ENCODE measurements at places on chromosomes 6 and 20.

DNA sequence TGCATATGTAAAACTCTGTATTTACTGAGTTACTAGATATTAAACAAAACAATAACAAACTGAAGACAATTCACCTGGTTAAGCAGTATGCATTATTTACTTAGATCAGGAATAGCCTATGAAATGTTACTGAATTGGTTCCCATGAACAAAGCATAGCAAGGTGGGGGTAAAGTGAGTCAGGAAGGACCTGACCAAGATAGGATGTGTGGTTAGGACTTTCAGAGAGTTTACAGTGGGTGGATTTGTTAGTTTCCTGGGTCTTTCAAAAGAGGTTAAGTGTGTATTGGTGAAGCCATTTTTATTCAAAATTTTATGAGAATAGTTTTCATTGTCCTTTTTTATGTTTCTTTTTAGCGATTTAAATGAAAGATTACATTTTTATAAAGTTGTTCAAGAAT lies 32.9 kb downstream of the TBPL1 start:
- no peak for DNase-seq

- no peak for DNase-seq
These were observed 27.0 kb upstream of the TFB1M start for GRCh38 chr6:155341130-155341828.

GRCh38 chr6:168044521-168045130 lies 34.4 kb downstream of the FRMD1 start:
- no peak for DNase-seq

DNA sequence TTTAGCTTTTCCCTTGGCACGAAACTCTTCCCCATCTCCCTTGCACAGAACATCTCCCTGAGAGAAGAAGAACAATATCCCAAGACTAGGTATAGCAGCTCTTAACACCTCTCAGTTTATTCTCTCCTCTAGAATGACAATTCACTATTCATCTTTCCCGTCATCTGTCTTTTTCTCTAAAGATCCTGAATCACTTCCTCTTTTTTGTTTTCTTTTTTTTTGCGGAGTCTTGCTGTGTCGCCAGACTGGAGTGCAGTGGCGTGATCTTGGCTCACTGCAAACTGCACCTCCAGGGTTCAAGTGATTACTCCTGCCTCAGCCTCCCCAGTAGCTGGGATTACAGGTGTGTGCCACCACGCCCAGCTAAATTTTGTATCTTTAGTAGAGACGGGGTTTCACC lies 574.4 kb upstream of the MAP3K7 start:
- no peak for DNase-seq

GRCh38 chr6:48542191-48542590 lies 431.2 kb upstream of the PTCHD4 start:
- no peak for DNase-seq

- no peak for DNase-seq
These were observed 176.9 kb downstream of the MTFR2 start for GRCh38 chr6:136073216-136073615.

- DNase-seq, result no peak
These were observed 598 bp upstream of the SOX4 start for GRCh38 chr6:21592953-21593352.

- no peak for DNase-seq
These were observed 183.4 kb upstream of the AKAP12 start for GRCh38 chr6:151056230-151056907.

DNA sequence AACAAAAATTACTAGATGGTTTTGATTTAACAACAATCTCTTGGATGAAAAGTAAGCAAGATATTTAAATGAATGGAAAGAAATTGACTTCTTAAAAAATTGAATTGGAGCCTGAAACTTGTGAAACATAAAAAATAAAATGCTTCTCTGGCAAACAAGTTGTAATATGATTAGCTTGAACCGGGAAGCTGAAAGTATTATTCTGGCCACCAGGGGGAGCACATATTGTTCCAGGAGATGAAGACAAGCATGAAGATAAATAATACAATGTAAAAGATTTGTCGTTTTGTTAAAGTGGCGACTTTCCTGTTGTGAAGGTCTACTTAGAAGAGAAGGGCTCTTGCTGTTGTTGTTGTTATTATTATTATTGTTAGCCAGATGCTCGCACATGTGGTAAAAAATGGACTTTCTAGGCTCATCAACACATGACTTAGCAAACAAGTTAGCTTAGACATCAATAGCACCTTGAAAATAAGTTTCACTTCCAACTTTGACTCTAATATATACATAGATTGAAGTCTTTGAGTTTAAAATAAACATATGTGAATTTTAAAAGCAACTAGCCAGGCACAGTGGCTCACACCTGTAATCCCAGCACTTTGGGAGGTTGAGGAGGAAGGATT lies 14.2 kb downstream of the PAX1 start:
- DNase-seq, result no peak

- DNase-seq, result no peak
These were observed 136.7 kb downstream of the HFE start for GRCh38 chr6:26223650-26224546.

GRCh38 chr6:1554476-1555310 lies 55.0 kb upstream of the FOXC1 start:
- DNase-seq, result no peak

GRCh38 chr6:41578217-41579087 lies 32.3 kb downstream of the FOXP4 start:
- no peak for DNase-seq

- no peak for DNase-seq
These were observed 74.1 kb downstream of the PRDM1 start for GRCh38 chr6:106160189-106160588.

DNA sequence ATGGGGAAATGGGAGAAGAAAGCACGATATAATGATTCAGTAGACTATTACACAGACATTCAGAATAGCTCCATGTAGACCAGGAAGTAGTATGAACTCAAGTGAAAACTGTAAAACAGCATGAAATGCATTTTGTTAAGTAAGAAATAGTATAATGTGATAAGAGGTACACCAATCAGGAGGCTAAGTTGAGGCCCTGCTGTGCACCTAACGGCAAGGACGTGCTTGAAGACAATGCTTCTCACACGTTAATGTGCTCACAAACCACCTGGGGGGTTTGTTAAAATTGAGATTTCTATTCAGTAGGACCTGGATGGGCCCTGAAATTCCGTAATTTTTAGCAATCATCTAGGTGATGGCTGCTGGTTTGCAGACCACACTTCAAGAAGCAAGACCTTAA lies 178.9 kb upstream of the SULF2 start:
- DNase-seq, result no peak

DNA sequence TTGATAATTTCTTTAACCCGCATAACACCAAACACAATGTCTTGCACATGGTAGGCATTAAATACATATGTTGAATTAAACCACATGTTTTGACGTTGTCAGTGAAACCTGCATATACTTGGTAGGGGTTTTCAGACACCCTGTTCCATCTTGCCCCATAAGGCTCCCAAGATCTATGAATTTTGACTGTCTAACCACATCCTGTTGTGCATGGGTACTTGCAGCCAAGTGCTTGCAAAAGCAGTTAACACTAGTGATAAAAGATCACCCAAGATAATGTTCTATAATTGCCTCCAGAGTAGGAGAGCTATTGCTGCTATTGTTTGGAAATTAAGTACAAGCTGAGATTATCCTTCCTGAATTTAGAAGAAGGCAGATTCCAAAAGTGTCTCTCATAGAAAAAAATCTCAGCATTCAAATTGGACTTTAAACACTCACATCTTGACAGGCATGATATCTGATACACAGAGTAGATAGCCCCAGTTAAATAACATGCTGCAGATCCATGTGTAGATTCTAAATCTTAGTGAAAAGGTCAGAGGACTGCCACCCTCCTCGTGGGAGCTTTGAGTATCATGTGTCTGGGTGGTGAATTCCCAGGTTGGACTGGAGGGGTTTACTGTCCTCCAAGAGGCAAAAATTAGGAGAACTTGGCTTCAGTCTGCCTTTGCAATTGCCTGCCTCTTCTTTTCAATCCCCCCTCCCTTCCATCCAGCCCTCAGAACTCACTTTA lies 25.8 kb upstream of the CCN6 start:
- DNase-seq, result no peak

DNA sequence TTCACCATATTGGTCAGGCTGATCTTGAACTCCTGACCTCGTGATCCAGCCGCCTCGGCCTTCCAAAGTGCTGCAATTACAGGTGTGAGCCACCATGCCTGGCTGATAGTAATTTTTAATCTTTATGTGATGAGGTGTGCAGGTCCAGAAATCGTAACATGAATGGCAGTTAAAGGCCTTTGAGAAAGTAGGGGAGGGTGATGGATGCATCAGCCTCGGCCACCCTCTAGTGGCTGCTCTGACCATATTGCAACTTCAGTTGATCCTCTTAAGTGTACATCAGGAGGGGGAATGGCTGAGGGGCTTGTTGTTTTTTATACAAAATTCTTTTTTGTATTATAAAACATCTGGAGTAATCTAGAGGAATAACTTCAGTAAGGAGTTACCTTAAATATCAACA lies 193.0 kb downstream of the ZFAND3 start:
- DNase-seq, result no peak

DNA sequence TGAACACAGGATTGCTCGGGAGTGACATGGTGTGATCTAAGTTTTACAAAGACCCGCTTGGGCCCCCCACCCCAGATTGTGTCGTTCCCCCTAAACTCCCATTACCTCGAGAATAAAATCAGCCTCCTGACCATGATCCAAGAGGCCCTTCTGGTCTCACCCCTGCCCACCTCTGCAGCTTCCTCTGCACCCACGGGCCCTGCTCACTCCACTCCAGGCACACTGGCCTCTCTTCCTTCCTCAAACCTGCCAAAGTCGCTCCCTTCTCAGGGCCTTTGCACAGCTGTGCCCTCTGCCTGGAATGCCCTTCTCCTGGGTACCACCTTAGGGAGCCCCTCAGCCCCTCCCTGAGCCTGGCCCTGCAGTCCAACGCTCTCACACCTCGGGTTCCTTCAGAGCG lies 17.9 kb downstream of the TGM2 start:
- no peak for DNase-seq

DNA sequence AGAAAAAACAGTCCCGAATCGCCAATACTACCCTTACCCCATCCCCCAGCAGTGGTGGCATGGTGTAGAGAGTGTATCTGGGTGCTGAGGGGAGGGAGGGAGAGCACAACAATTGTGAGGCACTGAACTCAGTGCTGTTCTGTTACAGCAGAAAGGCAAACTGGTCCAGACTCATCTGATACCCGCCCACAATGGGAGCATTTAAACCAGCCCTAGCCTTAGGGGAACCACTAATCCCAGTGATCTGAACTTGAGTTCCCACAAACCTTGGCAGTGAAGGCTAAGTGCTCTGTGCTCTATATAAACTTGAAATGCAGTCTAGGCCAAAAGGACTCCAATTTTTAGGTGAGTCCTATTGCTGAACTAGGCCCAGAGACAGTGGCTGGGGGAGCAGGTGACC lies 666.4 kb upstream of the PTCHD4 start:
- DNase-seq, result no peak

DNA sequence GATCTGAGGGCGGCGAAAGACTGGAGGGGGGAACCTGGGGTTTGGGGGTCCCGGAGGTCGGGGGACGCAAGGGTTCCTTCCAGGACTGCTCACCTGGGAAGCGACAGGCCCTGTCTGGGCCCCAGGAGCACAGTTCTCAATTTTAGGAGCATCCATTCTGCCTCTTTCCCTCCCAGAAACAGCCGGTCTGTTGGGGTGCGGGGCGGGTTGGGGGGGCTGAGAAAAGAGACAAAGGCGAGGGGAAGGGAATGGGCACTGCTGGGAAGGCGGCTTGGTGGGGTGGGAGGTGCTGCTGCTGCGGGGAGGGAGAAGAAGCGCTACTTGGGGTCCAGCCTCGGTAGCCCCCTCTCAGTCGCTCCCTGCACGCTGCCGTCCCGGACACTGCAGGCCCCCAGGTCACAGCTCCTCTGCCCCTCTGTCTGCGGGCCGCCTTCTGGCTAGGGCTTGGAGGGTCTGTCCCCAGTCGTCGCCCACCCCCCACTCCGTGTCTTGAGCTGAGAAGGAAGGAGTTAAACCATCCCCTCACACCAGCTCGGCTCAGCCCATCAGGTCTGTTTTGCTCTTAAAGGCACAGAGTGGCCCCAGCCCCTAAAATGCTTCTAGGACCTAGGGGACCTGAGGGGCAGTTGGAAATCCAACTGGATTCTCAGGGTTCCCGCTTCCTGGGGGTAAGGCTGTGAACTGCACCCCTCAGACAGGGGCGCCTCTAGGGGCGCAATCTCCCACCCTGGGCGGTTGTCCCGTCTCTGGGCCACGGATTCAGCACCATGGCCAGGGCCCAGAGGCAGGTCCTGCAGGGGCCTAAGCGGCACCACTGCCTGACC lies 690 bp downstream of the GDAP1L1 start:
- no peak for DNase-seq

DNA sequence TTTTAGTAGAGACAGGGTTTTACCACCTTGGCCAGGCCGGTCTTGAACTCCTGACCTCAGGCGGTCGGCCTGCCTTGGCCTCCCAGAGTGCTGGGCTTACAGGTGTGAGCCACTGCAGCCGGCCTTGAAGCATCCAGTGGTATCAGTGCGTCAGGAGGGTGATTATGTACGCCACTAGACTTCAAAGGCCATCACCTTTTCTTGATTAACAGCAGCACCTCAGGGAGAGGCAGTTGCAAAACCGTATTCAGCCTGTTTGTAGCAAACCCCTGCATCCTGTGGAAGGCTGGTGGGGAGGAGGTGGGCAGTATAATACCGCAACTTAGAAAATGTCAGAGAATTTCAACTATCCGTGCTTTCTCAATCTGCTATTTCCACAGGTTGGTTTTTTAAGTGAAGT lies 27.3 kb upstream of the SHLD1 start:
- no peak for DNase-seq

GRCh38 chr6:34514593-34515472 lies 41.3 kb downstream of the SPDEF start:
- DNase-seq, result no peak

DNA sequence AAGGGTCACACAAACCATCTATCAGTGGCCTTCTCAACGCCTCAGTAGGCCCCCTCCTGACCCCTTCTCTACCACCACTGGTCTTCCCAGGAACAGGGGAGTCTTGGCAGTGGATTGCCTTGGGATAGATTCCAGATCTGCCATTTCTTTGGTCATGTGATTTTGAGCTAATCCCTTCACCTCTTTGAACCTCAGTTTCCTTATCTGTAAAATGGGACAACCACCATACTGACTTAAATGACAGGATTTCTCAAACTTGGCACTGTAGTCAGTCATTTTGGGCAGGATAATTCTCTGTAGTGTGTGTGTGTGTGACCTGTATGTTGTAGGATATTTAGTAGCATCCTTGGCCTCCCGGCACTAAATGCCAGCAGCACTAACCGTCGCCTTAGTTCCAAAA lies 89.1 kb downstream of the CDH22 start:
- no peak for DNase-seq

GRCh38 chr20:32958574-32958973 lies 45.7 kb downstream of the SUN5 start:
- no peak for DNase-seq

DNA sequence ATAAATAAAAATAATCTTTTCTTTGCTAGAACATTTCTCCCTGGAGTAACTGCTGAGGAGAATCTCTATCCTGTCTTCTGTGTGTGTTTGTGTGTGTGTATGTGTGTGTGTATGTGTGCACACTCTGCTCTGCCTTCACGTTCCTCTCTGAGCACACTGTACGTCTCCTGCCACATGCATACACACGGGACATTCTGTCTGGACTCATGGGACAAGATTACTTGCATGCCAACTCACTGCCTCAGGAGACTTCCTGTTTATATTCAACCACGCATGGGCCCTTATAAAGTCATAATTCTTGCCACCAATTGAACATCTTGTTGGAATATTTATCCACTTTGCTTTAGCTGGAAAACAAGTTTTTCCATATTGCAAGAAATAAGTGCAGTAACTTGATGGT lies 930.6 kb downstream of the KIF16B start:
- no peak for DNase-seq
